Stimulated activated CD4-positive, alpha-beta T cell treated with anti-CD3 and anti-CD28 coated beads, Interleukin-4, amount 100 ng/mL, for 48 hours (primary cell): ENCODE measurements at places on chromosomes 7 and 10.
A peak's percentile ranks its signal among the peaks of the same experiment; 100 is the strongest.

- peak; percentile 21 for DNase-seq
These were observed 124.0 kb upstream of the PTPN20 start for GRCh38 chr10:46787321-46787615.

- DNase-seq: no peak
These were observed 576.0 kb upstream of the C7orf33 start for GRCh38 chr7:148014541-148014940.

DNA sequence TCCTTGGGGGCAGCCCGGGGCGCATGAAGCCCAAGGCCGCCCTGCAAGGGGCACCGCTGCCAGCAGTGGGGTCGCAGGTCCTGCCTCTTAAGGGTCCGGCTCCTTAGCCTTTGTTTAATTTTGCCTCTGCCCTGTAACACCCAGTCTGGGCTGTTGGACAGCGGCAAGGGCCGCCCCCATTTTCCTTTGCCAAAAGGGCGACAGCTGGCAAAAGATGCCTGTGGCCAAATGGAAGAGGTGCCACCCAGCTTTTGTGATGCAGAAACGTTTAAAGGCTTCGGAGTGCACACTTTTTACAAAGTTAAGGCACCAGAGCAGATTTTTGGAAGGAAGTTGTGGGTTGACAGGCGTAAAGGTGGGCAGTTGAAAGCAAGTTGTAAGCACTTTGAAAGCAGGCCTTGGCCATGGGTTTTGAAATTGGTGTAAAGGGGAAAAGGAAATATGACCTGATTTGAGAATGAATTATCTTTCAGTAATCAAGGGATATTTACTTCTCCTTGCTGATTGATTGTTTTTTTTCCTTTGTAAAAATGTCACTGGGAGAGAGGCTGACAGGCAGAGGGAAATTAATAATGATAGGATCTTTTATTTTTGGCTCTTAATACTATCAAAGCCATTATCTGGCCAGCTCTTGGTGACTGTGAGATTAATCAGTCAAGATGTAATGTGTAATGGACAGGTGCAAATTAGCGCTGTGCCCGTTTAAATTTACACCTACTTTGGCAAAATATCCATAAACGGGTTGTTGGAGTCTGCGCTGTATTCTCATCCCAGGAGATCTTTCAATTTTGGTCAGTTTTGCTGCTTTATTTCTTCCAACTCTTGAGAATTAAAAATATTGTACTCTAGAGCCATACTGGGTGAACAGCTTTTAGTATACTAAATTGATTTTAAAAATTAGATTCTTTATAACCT, 1.2 kb downstream of the CASD1 start:
- peak; percentile 16 for DNase-seq

- DNase-seq: no peak
These were observed 21.5 kb downstream of the SH3PXD2A start for GRCh38 chr10:103833731-103834365.

- no peak for DNase-seq
These were observed 9.6 kb downstream of the CCL24 start for GRCh38 chr7:75804004-75804403.

- no peak for DNase-seq
These were observed 1011.3 kb downstream of the XPNPEP1 start for GRCh38 chr10:108911814-108912541.

- no peak for DNase-seq
These were observed 78.2 kb downstream of the AKR1C4 start for GRCh38 chr10:5274795-5275194.
